Neural crest cell (in vitro differentiated cells): ENCODE measurements at places on chromosomes 4 and X.

DNA sequence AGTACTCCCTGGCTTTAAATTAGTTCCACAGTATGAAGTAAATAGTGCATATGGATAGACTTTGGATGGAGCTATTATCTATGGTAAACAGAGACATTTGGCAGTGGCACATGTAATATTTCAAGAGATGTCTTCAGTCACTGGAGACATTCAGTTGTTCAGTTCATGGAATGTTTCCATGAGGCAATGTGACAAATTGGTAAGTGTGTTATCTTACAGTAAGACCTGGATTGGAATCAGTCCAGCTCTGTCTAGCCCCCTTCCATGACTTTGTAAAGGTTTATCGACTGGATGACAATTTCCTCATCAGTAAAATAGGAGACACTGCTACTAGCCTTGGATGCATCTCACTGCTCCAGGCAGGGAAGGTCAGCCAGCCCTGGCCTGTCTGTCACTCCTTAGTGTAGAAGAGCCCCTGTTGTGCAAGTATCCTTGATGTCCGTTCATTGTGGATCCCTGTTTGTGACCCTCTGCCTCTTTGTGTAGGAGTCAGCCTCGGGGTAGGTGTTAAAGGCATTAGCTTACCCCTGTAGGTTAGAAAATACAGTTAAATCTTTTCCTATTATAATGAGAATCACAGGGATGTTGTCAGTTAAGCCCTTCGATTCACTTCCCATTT, 335.9 kb downstream of the ANK2 start:
- no peak for DNase-seq

GRCh38 chrX:115940348-115940747, 230.2 kb upstream of the AGTR2 start:
- DNase-seq: no peak

GRCh38 chr4:54386042-54386669, 157.1 kb downstream of the PDGFRA start:
- no peak for DNase-seq

DNA sequence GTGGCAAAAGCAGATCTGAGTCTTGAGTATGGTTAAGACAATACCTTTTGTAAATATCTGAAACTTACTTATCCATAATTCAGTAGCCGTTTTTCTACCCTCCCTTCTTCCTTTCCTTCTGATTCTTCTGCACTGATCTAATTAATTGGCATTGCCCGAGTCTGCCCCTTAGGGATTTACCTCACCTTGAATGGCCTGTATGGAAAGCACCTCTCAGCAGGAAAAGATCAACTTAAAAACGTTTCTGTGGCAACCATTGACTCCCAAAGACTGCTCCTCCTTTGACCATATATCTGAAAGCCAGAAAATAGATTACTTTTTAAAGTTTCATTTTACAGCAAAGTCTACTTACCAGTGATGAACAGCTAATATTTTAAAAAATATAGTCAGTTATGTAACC, 496.5 kb upstream of the LCORL start:
- DNase-seq: no peak

- peak; percentile 18 for DNase-seq
These were observed 26.9 kb downstream of the ASB9 start for GRCh38 chrX:15242899-15243555.

DNA sequence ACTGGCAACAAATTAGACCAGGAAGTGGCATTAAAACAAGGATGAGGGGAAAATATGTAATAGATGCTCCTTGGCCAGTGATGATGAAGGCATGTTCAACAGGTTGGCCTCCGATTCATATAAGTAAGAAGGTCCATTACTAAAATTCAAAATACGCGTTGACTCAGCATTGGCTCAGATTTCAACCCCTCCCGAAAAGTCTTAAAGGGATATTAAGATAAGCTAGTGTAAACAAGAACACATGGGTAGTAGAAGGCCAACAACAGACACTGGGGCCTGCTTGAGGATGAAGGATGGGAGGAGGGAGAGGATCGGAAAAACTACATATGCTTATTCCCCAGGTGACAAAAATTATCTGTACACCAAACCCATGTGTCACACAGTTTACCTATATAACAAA, 19.1 kb upstream of the LAP3 start:
- no peak for DNase-seq

DNA sequence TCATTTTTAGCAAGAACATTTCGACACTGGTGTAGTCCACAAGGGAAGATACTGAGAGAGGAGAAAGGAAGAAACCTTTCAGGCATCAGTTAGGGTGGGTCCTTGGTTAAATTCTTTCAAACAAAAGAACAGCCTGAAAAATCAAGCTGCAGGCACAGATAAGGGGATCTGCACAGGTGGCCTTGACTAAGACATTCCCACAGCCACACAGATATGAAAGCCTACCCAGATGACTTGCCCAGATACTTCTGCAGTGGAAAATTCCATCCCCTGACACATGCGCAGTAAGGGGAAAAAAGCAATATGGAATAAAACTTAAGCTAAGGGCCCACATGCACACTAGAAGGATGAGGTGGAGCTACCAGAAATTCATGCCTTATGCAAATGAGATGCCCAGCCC, 8.9 kb upstream of the TMEM165 start:
- DNase-seq: no peak

GRCh38 chr4:111512081-111512783, 633.0 kb upstream of the FAM241A start:
- DNase-seq: no peak

- DNase-seq: no peak
These were observed 117.1 kb upstream of the FRG1 start for GRCh38 chr4:189823591-189823990.

GRCh38 chr4:56438766-56439165, 2.7 kb downstream of the PAICS start:
- DNase-seq: no peak

GRCh38 chr4:19123681-19124080, 1102.1 kb upstream of the LCORL start:
- no peak for DNase-seq

DNA sequence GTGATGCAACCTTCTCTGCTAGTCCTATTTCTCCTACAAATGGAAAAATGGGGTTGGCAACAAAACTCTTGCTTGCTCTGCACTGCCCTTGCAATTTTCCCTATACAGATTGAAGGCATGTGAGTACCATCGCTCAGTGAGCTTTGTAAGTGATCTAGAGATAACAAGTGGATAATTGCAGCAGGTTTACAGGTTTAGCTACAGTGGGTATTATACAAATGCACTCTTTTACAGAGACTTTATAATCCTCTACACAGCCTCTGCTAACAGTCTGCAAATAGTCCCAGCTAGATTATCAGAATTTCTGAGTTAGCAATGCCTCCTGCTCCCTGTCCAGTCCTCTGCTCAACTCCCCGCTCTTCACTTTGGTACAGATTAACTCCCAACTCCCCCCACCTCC, 11.1 kb downstream of the LEF1 start:
- DNase-seq: no peak

DNA sequence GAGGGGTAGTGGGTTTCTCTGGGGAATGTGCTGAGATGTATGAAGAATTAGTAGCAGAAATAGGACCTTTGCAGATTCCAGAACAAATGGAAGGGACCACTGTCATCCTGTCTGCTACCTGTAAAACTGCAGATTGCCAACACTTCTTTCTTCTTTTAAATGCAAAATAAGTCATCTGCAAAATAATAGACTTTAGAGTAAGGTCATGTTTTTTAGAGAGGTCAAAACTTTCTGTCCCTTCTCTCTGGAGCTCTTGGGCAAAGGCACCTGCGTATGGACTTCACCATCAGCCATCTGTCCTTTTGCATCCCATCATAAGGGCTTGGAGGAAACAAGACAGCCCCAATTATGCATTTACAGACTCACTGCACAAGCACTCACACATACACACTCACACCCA, 121.1 kb upstream of the PPARGC1A start:
- DNase-seq: no peak

- no peak for DNase-seq
These were observed 86.0 kb downstream of the ATG4A start for GRCh38 chrX:108177351-108178142.

GRCh38 chr4:13876940-13877339, 249.4 kb upstream of the BOD1L1 start:
- DNase-seq: no peak
